CD4-positive, CD25-positive, alpha-beta regulatory T cell (primary cell): ENCODE measurements at places on chromosomes 11 and 22. TPM values are rescaled to one million over a fixed set of nuclear protein-coding genes. Genes with fewer than 3 reads are reported as not detected.

Gene CCDC15
- 0.64 TPM for total RNA-seq

Gene SPDYC
- total RNA-seq: not detected

Gene ACR
- not detected for total RNA-seq

Gene RBMXL2
- not detected for total RNA-seq

Gene GALNT18
- not detected for total RNA-seq

Gene C11orf52
- not detected for total RNA-seq

Gene HPX
- total RNA-seq: 1.5 TPM

Gene PUS3
- 4.8 TPM for total RNA-seq

Gene SLC22A8
- not detected for total RNA-seq

- no peak for DNase-seq
Observed at GRCh38 chr11:72520815-72521214, 86.5 kb upstream of the CLPB start.

DNA sequence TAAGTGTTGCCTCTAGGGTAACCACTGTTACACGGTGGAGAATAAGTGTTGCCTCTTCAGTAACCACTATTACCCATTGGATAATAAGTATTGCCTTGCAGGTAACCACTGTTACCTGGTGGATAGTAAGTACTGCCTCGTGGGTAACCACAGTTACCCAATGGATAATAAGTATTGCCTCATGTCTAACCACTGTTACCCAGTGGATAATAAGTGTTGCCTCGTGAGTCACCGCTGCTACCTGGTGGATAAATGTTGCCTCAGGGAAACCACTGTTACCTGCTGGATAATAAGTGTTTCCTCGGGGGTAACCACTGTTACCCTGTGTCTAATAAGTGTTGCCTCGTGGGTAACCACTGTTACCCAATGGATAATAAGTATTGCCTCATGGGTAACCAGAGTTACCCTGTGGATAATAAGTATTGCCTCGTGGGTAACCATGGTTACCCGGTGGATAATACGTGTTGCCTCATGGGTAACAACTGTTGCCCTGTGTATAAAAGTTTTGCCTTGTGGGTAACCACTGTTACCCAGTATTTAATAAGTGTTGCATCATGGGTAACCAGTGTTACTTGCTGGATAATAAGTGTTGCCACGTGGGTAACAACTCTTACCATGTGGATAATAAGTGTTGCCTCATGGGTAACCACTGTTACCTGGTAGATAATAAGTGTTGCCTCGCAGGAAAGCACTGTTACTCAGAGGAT is 12.3 kb upstream of the NXPE4 start:
- no peak for DNase-seq

DNA sequence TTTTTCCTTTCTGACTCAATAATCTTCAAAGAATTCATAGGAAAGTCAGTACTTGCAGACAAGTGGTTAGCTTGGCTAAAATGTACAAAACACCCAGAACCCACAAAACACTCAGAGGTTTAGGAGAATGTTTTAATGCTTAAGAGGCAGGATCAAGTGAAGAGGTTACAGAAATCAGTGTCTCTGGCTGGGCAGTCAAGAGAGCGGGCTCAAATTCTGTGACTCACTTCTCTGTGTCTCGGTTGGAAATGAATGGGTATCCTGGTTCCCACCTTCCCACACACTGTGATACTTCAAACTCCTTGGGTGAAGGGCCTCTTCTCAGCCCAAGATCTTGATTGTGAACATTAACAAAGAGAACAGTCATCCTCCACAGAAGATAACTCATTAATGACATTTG is 3.8 kb downstream of the MPEG1 start:
- no peak for DNase-seq

- DNase-seq: no peak
Observed at GRCh38 chr11:126744699-126745098, 255.9 kb downstream of the KIRREL3 start.

DNA sequence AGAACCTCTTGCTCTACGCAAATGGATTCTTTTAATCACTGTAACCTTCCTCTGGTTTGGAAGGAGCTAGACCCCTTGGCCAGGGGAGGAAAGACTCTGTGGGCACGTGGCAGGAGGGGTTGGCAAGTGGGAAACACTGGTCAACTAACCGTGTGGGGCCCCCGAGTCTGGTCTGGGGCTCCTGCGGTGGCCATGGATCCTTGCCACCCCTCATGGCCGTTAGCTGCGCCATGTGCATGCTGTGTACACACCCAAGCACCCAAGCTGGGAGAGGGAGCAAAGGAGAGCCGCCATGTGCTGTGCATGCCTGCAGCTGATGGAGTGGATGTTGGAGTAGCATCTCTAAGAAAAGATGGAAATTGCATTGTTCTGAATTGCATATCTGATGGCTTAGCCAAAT is 730.6 kb downstream of the FAM181B start:
- DNase-seq: no peak

GRCh38 chr11:69388661-69389060 is 92.8 kb upstream of the LINC01488 start:
- no peak for DNase-seq

- DNase-seq: no peak
Observed at GRCh38 chr11:14502039-14502438, 2.4 kb upstream of the COPB1 start.

GRCh38 chr11:82523141-82523540 is 210.5 kb downstream of the FAM181B start:
- no peak for DNase-seq

GRCh38 chr11:69491071-69492031 is 9.9 kb downstream of the LINC01488 start:
- no peak for DNase-seq

DNA sequence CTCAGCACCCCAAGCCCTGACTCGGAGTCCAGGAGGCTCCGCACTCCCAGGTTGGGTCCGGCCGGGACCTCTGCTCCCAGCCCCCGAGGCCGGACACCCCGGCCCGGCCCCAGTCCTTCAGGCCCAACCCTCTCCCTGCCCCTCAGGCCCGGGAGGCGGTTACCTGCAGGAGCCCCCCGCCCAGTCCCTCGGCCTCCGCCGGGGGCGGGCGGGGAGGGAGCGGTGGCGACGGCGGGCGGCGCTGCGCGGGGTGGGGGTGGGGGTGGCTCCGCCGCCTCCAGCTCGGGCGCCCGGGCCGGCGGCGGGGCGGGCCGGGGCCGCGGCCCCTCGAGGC is 310 bp downstream of the TCF20 start:
- DNase-seq: no peak

DNA sequence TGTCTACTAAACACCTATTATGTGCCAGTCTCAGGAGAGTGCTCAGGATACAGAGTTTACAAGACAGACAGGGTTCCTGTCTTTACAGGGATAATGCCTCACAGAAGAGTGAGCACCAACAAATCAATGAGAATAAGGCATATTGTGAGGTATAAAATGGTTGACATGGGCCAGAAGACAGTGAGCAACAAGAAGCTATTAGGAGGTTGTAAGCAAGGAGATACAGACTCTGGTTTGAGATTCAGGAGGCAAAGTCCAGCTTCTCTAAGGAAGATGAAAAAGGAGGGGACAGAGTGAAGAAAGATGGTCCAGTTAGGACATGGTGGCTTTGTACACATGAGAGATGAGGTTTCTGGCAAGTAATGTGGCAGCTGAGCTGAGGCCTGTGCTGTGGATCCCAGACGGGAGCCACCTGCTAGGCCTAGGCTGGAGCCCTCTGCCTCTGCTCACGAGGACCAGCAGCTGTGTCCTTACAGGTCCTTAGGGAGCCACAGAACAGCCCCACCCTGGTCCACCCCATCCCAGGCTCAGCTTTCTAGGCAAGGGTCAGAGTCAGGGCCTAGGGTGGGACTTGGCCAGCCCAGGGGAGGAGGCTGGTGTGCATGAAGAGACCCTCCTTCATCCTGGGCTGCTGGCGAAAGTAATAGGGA is 110.5 kb downstream of the ZNF280B start:
- DNase-seq: no peak

- no peak for DNase-seq
Observed at GRCh38 chr22:33555814-33556522, 364.3 kb downstream of the LARGE1 start.

DNA sequence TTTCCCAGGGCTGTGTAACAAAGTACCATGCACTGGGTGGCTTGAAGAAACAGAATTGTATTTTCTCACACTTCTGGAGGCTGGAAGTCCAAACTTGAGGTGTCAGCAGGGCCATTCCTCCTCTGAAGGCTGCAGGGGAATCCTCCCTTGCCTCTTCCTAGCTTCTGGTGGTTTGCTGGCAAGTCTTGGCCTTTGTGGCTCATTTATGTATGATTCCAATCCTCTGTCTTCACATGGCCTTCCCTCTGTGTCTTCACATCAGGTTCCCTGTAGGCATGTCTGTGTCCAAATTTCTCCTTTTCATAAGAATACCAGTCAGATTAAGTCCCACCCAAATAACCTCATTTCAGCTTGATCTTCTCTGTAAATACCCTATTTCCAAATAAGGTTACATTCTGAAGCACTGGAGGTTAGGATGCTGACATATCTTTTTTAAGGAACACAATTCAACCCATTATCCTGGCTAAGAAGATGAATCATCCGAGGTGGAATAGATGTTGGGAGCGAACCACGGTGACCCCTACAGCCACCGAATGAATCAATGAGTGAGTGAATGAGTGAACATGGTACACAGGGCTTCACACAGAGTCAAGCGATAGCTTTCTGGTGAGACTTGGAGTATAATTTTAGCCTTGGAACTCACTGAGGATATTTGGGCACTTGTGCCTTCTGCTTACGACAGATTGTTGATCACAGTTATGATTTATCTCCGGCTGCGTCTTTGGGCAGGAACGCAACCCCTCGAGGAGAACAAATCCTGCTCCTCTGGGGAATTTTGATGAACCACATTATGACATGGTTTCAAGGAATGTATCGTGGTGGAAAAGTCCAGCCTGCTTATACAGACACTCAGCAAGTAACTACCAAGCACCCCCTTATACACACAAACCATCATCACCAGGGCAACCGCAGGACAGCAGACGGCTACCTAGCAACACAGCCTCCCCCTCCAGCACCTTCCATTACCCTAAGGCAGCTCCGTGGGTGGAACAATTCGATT is 34.3 kb upstream of the MICAL2 start:
- DNase-seq: no peak

DNA sequence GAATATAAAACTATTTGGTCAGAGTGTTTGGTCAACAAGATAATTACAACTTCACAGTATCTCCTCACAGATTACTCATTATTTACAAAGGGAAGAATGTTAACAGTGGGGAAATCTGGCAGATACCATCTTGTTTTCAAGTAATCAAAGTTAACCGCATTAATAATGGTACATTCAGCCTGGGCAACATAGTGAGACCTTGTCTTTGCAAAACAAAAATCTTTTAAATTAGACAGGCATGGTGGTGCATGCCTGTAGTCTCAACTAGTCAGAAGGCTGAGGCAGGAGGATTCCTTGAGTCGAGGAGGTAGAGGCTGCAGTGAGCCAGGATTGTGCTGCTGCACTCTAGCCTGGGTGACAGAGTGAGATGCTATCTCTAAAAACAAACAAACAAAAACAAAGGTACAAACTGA is 78.5 kb downstream of the ACER3 start:
- DNase-seq: no peak

GRCh38 chr11:74754507-74755252 is 6.0 kb downstream of the RNF169 start:
- DNase-seq: no peak

GRCh38 chr11:70844387-70844786 is 408.0 kb downstream of the SHANK2 start:
- no peak for DNase-seq

GRCh38 chr11:22456993-22457762 is 119.0 kb downstream of the SLC17A6 start:
- no peak for DNase-seq
